COLO829 (cell line): ENCODE measurements at places on chromosomes 6 and 20.

DNA sequence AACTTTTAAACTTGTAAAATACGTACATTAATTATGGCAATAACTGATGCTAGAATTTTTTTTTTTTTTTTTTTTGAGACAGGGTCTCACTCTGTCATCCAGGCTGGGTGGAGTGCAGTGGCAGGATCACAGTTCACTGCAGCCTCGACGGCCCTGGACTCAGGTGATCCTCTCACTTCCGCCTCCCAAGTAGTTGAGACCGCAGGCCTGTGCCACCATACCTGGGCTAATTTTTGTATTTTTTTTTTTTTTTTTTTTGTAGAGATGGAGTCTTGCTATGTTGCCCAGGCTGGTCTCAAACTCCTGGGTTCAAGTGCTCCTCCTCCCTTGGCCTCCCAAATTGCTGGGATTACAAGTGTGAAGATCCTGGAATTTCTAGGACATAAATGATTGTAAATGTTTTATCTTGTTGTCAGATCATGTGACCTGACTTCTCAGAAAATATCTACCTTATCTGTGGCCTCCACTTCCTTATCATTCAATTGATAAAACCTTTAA lies 2.2 kb upstream of the CD2AP start:
- no peak for DNase-seq

DNA sequence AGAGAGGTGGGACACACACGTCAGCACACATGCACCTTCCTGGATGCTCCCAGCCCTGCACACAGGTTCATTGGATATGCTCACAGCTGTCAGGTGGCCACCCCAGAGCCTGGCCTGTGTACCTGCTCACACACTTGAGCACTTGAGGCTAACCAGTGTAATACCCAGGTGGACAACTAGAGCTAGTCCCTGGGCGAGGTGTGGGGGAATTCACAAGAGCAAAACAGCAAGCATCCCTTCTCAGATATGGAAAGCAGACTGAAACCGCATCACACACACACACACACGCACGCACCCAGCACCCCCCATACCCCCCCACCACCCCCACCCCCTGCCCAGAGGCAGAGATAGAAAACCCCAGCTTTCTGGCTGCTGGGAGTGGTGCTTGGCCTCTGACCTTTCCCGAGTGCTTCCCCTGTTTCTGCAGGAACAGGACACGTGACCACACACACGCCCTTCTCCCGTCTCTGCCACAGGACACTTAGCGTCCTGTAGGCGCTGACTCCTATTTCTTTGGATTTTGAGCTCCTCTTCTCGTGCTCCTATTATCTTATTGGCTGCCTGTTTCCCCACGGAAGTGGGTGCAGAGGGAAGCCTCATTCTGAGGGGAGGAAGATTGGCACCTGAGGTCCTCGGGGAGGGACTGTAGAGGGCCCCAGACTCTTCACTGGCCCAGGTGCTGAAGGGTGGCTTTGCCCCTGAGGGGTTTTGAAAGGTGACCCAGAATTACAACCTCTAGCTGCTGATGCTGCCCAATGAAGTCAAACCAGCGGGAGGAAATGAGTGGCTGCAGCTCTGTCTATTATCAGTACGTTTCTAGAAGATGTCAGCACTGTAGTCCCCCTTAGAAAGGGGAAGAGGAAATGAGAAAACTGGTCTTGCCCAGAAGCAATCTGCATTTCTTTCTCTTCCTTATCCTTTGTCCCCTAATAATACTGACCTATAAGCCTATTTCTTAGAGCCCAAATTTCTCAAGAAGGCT lies 65.8 kb downstream of the SYTL3 start:
- DNase-seq = no peak

- no peak for DNase-seq
These were observed 62.6 kb downstream of the RIN2 start for GRCh38 chr20:19820555-19821211.

DNA sequence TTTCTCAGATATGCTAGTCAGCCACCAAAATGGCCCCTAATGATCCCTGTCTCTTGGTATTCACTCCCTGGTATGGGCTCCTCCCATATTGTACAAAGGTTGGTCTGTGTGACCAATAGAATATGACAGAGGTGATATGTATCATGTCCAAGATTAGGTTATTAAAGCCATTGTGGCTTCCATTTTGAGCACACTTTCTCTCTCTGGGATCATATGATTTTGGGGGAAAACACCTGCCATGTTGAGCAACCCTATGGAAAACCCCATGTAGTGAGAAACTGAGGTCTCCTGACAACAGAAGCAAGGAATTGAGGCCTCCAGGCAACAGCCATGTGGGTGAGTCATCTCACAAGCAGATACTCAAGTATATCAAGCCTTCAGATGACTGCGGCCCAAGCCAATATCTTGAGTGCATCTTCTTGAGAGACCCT lies 7.1 kb upstream of the ZNF318 start:
- DNase-seq = no peak

DNA sequence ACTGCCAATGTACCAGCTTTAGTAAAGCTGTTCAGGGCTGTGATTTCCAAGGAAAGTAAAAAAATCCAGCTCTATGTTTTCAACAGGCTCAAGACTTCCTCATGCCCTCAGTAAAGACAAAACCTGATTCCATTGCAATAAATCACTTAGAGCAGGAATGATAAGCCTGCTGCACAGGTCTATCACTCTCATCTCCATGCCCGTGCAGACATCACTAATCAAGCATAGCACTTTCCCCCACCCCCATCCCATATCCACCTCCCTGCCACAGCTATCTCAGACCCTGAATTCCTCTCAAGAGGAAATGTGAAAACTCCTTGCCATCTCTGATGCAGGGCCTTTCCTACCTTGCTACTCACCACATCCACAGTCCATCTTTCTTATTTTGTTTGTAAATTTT lies 554.9 kb downstream of the MAFB start:
- no peak for DNase-seq

- DNase-seq = no peak
These were observed 275.6 kb upstream of the SUPT3H start for GRCh38 chr6:45653117-45653883.

DNA sequence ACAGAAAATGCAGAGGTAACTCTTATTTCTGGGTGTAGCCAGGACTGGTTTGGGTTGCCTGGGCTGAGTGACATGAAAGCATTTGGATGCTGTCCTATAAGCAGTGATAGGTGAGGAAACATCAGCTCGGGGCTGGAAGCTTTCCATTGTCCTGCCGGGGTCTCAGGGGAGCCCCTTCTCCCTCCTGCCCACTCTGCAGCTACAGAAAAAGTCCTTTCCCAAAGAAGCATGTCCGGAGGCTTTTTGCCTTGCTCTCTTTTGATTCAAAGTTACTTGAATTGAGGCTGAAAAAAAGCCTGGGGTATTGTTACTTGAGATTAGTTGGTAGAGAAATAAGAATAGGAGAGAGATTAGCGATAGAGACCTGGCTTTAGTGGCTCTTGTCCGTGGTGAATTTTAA lies 90.7 kb upstream of the ZNFX1 start:
- no peak for DNase-seq

DNA sequence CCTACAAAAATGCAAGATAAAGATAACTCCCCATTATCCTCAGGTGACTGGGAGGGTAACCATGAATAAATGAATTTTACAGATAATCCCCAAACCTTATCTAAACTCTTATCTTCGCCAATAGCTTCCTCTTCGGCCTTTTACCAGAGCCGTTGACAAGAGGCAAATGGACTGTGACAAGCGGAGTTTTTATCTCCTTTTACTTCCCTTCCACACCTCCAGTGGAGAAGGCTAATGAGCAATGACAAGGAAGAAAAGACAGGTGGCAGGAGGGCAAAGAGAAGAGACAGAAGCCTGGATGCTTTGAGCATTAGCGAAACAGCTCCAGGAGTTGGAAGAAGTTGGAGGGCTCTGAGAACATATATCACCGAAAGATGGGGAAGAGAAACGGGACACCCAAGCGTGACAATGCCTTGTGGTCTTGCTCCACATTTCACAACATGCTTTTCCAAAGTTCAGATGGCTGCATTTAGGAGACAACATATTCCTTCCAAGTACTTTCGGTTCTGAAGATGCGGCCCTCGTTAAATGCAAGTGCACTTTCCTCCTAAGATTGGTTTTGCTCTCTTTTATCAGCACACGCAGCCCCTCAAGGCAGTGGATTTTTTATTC lies 69.2 kb downstream of the PRDM1 start:
- no peak for DNase-seq

DNA sequence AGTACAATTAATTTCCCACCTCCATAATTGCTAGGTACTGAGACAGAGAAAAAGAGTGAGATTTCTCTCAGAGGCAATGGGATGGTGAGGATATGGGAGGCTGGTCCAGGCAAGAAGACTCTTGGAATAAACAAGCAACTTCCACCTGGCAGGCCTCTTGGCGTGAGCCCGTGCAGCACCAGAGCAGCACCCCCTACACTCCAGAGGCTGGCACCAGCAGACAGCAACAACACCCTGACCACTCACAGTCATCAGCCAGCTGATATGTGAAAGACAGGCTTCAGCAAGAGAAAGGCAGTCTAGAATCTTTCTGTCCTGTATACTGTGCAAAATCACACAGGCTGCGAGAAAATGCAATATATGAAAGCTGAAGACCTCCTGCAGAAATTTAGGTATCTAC lies 59.7 kb downstream of the KIF13A start:
- no peak for DNase-seq

- no peak for DNase-seq
These were observed 135.1 kb downstream of the AGPAT4 start for GRCh38 chr6:161138543-161139303.

GRCh38 chr20:17171746-17172280 lies 55.0 kb upstream of the PCSK2 start:
- DNase-seq = no peak

DNA sequence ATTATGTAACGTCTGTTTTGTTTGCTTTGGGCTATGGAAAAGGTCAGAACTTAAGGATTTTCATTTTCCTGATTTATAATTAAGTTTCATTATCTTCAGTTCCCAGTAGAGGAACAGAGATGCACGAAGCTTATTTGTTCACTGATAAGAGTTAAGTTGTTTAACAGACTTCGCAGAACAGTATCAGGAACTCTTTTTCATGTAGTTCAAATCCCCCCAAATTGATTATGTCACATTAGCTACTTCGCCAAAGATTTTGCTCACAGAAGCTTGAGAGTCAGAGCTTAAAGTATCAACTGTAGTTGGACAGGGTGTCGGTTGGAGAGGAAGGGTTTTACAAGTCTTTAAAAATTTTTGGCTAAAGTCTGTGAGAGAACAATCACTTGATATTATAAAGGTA lies 43.4 kb downstream of the ZHX3 start:
- DNase-seq = no peak

GRCh38 chr6:33251395-33252012 lies 20.2 kb downstream of the VPS52 start:
- DNase-seq = no peak

DNA sequence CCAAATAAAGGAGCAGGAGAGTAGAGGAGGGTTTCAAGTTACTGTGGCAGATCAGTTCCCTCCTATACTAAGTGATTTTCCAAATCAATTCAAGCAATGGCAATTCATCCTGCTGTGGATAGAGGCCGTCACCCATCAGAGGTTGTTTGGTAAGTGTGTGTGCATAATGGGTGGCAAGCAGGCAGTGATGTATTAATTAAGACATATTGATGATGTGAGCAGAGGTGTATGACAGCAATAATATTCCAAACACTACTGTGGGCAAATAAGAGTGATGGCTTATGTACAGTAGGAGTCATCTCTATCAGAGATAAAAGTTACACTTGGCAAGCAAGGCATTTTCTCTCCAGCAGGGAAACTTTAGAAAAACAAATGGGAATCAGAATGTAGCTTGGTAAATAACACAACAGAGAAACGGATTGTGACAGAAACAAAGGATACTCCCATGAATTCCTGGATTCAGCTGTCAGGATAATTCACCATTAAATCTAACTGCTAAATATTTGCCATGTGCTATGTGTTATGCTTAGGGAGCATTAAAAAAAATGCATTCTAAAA lies 196.3 kb downstream of the KHDC1L start:
- DNase-seq = no peak

DNA sequence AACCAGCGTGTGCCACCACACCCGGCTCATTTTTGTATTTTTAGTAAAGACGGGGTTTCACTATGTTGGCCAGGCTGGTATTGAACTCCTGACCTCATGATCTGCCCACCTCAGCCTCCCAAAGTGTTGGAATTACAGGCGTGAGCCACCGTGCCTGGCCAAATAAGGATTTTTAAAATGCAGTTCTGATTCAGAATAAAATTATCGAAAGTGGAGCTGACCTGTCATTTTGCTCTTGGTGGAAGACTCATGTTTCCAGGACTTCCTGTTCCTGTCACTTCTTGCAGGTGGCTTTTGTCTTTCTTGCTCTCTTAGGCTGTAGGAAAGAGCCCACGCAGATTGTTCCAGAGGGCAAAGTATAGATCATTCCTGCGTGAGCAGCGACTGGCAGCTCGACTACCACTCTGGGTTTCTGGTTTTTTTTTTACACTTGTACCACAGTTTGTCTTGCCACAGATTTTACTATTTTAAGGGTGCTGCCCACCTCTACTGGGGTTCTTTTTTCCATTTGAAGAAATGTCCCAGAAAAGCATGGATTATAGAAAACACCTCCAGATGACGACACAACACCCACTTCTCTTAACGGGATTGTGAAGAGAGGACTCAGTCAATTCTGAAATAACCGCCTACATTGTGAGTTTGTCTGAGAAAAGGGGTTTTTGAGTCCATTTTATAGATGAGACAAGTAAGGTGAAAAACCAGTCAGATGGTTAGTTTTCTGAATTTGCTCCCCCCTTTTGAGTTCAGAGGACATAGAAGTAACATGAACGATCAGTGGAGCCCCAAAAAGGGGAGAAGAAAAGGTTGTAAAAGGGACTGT lies 7.5 kb downstream of the JARID2 start:
- DNase-seq = no peak

- no peak for DNase-seq
These were observed 175.9 kb downstream of the SOX4 start for GRCh38 chr6:21769405-21769861.

GRCh38 chr6:28884423-28885131 lies 39.2 kb downstream of the TRIM27 start:
- DNase-seq = no peak

DNA sequence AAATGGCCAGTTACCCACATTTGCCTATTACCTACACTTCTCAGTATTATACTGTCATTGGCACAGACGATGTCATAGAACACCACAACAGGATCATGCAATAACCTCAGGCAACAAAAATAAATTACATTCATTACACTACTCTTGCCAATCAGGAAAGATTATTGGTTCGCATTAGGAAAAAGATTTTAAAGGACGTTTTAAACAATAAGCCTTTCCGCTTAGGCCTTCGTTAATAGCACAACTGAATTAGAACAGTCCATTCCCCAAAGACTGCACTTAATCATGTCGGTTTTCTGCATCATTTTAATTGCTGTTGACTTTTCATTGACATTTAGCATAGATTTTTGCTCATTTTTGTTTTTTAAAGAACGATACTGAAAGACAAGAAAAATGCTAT lies 912 bp upstream of the SENP6 start:
- DNase-seq = no peak
